ENCODE measurements at places on chromosomes 12 and 14. TPM values are rescaled to one million over a fixed set of nuclear protein-coding genes. Genes with fewer than 3 reads are reported as not detected.

ADAMTS20 gene
- total RNA-seq: not detected

SLC25A47 gene
- not detected for total RNA-seq

GRCh38 chr12:2387103-2387834, 334.5 kb downstream of the CACNA1C start:
- DNase-seq: peak; percentile 12

DNA sequence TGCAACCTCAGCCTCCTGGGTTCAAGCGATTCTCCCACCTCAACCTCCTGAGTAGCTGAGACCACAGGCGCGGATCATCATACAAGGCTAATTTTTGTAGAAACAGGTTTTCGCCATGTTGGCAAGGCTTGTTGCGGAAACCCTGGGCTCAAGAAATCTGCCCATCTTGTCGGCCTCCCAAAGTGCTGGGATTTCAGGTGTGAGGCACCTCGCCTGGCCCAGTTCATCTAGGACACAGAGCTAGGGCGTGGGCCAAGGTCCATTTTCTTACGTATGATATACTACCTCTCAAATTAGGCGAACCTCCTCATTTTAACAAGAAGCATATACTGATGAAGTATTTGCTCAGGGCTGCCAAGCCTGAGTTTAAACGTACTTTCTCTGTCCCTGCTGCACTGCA, 2.1 kb downstream of the RPS29 start:
- DNase-seq: no peak

- DNase-seq: no peak
Observed at GRCh38 chr12:65477721-65478120, 199.2 kb downstream of the MSRB3 start.

DNA sequence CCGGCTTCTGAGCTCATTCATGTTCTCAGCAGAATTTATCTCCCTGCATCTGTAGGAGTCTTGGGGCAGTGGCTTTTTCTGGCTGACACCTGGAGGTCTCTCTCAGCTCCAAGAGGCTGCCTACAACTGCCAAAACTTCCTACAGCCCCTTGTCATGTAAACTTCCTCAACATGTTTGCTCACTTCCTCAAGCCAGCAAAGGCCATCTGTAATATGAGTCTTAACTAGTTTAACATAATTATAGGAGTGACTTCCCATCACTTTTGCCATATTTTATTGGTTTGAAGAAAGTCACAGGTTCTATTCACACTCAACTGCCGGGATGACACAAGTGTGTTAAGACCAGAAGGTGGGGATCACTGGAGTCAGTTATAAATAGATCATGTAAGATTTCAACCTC, 194.0 kb downstream of the VRK1 start:
- no peak for DNase-seq

DNA sequence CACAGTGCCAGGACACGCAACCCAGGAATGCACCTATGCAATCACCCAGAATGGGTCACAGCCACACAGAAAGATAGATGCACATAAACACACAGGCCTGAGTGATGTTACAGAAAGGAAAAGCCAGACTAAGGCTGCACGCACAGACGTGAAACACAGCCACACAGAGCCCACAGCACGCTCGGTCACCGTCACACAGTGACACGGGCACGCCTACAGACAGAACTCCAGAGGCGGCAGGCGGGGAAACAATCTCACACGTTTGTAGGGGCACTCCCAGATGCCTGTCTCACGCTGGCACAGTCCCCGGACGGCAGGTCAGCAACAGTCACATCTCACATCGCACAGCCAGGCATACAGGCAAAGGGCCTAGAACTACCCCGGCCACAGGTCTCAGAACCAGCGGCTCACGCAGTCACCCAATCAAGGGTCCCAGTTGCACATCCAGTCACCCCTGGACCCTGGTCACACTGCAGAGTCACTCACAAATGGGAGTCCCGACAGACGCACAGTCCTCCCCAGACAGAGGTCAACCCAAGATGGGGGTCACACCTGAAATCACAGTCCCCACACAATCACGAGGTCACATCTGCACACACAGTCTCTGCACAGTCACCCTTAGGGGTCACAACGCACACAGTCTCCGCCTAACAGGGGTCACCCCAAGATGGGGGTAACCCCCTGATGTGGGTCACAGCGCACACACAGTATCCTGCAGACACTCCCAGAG, 790 bp downstream of the SSH1 start:
- no peak for DNase-seq

GRCh38 chr12:2094597-2094996, 41.8 kb downstream of the CACNA1C start:
- DNase-seq: no peak

GRCh38 chr12:93939641-93940325, 208.6 kb upstream of the PLXNC1 start:
- DNase-seq: no peak

- no peak for DNase-seq
Observed at GRCh38 chr14:33127531-33127930, 188.9 kb downstream of the NPAS3 start.

DNA sequence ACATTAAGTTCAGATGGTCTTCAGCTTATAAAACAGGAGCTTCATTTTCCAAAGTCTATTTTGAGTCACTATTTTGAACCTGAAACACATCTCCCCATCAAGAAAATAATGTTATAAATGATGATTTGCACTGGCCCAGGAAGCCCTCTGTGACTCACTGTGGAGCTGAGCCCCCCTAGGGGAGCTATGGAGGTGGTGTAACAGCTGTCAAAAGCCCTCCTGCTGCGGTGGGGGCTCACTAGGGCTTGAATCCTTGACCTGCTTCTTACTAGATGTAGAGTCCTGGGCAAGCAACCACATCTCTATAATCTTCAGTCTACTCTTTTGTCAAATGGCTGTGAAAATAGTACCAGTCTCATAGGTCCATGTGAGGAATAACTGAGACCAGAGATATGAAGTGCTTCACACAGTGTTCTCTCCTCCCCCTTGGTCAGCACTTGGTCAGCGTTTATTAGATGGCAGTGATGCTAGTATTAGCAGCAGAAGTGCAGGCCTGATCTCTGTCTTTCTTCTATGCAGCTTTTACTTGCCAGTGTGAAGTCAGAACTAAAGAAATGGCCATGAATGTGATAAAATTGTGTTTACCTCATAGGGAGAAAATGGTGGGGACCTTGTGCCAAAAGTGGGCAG, 83.4 kb downstream of the RTN1 start:
- DNase-seq: no peak

- no peak for DNase-seq
Observed at GRCh38 chr12:81208187-81208911, 130.5 kb downstream of the ACSS3 start.

DNA sequence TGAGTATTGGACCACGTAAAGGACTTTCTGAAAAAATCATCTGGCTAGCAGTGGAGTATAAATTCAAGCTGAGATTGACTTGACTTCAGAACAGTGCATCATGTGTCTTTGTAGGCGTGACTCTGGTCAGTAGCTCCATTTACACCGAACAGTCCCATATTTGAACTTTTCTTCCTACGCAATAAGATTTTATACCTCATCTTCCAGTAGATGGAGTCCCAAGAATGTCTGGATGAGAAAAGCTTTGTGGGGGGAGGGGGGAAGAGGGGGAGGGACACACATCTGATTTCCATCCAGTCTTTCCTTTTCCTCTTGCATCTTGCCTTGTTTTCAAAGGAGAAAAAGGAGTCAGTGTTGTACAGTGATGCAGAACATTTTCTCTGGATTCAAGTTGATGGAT, 241.0 kb downstream of the EMP1 start:
- no peak for DNase-seq

- DNase-seq: no peak
Observed at GRCh38 chr12:101327051-101327450, 47.1 kb downstream of the UTP20 start.

GRCh38 chr12:71392521-71393145, 47.0 kb upstream of the LGR5 start:
- DNase-seq: no peak
